Chondrocyte (in vitro differentiated cells): ENCODE measurements at places on chromosomes 5 and 9. TPM values are rescaled to one million over a fixed set of nuclear protein-coding genes. Genes with fewer than 3 reads are reported as not detected.

Gene ZDHHC21
- total RNA-seq = 9.8 to 15.8 TPM (median 11.4 TPM) in 3 replicates

Gene BASP1
- total RNA-seq = 181 to 189 TPM (median 182 TPM) in 3 replicates

Gene STING1
- total RNA-seq = 26.6 to 59.2 TPM (median 58.4 TPM) in 3 replicates

Gene PDE6A
- 0.07 to 0.12 TPM (median 0.08 TPM) in 3 replicates for total RNA-seq

Gene FBXL7
- 24.7 to 32.6 TPM (median 31.4 TPM) in 3 replicates for total RNA-seq

Gene SLC9A3
- total RNA-seq = 0.95 to 1.4 TPM (median 1.1 TPM) in 3 replicates

Gene TAF11L5
- not detected in 3 replicates for total RNA-seq

Gene WHRN
- 6.9 to 14.9 TPM (median 6.9 TPM) in 3 replicates for total RNA-seq

Gene SPINK4
- not detected in 3 replicates for total RNA-seq

Gene PCDHB15
- 1.7 to 4.3 TPM (median 1.9 TPM) in 3 replicates for total RNA-seq

Gene FBN2
- 303 to 524 TPM (median 311 TPM) in 3 replicates for total RNA-seq

Gene IRX2
- 9.1 to 11.5 TPM (median 9.2 TPM) in 3 replicates for total RNA-seq

Gene PPP1R2B
- not detected in 3 replicates for total RNA-seq

Gene CTNND2
- 1.0 to 2.1 TPM (median 1.9 TPM) in 3 replicates for total RNA-seq

Gene HTR4
- total RNA-seq = not detected in 3 replicates

Gene NOTCH1
- total RNA-seq = 11.6 to 28.7 TPM (median 27.5 TPM) in 3 replicates

Gene PKN3
- 3.1 to 4.2 TPM (median 4.2 TPM) in 3 replicates for total RNA-seq

Gene MYO10
- total RNA-seq = 51.9 to 55.4 TPM (median 54.5 TPM) in 3 replicates

Gene ZDHHC11
- 1.9 to 4.7 TPM (median 2.3 TPM) in 3 replicates for total RNA-seq

Gene TNC
- 61.3 to 179 TPM (median 64.1 TPM) in 3 replicates for total RNA-seq

Gene CEL
- total RNA-seq = 0.87 to 1.5 TPM (median 1.1 TPM) in 3 replicates
